ENCODE measurements at places on chromosomes 6 and 20. TPM values are rescaled to one million over a fixed set of nuclear protein-coding genes. Genes with fewer than 3 reads are reported as not detected.

Gene HLA-DOA
- total RNA-seq = not detected

Gene CDH4
- total RNA-seq = 1.1 TPM

Gene CRIP3
- total RNA-seq = 0.47 TPM

Gene WASF1
- 13.7 TPM for total RNA-seq

Gene PDYN
- not detected for total RNA-seq

Gene ENPP4
- 4.4 TPM for total RNA-seq

Gene ASF1A
- 18.7 TPM for total RNA-seq

Gene HLA-E
- total RNA-seq = 93.2 TPM

Gene FGD2
- not detected for total RNA-seq

Gene RAB44
- total RNA-seq = not detected

Gene RIPOR2
- total RNA-seq = 0.92 TPM

Gene DCDC2
- not detected for total RNA-seq

Gene PTK6
- total RNA-seq = not detected

Gene DYNLT2
- total RNA-seq = 0.64 TPM

Gene PRDM13
- not detected for total RNA-seq

Gene RPP40
- 6.0 TPM for total RNA-seq

Gene SUMO4
- 1.5 TPM for total RNA-seq

Gene TOX2
- not detected for total RNA-seq

Gene MAVS
- 41.6 TPM for total RNA-seq

Gene RAMACL
- total RNA-seq = 2.4 TPM

Gene RAB32
- 80.6 TPM for total RNA-seq

Gene NAPB
- 10.6 TPM for total RNA-seq

Gene NKX2-4
- total RNA-seq = not detected

Gene VWA7
- 0.15 TPM for total RNA-seq

Gene SLC29A1
- total RNA-seq = 161 TPM

Gene STMND1
- not detected for total RNA-seq

Gene PTCHD4
- total RNA-seq = 1.1 TPM

Gene HSPA1L
- total RNA-seq = 1.5 TPM

Gene RIOK1
- 14.4 TPM for total RNA-seq

Gene TCP11
- not detected for total RNA-seq

Gene HFE
- 7.5 TPM for total RNA-seq

Gene BANF2
- total RNA-seq = not detected

Gene PI3
- total RNA-seq = not detected

Gene FOXF2
- not detected for total RNA-seq

Data from chondrocyte (in vitro differentiated cells).